ENCODE measurements at places on chromosomes 3 and 15. TPM values are rescaled to one million over a fixed set of nuclear protein-coding genes. Genes with fewer than 3 reads are reported as not detected.
A peak's percentile ranks its signal among the peaks of the same experiment; 100 is the strongest.

Gene MYZAP
- 0.06 TPM for polyA plus RNA-seq

Gene SYNM
- 0.04 TPM for polyA plus RNA-seq

Gene SPTBN5
- 0.29 TPM for polyA plus RNA-seq

Gene RPL15
- 2,781 TPM for polyA plus RNA-seq

Gene ACKR4
- polyA plus RNA-seq = 0.09 TPM

GRCh38 chr3:89043406-89043932, 64.0 kb upstream of the EPHA3 start:
- no peak for DNase-seq
- H3K4me3 ChIP-seq = no peak overlapping the region
- H3K36me3 ChIP-seq = no peaks in the 10 kb centered on the region

DNA sequence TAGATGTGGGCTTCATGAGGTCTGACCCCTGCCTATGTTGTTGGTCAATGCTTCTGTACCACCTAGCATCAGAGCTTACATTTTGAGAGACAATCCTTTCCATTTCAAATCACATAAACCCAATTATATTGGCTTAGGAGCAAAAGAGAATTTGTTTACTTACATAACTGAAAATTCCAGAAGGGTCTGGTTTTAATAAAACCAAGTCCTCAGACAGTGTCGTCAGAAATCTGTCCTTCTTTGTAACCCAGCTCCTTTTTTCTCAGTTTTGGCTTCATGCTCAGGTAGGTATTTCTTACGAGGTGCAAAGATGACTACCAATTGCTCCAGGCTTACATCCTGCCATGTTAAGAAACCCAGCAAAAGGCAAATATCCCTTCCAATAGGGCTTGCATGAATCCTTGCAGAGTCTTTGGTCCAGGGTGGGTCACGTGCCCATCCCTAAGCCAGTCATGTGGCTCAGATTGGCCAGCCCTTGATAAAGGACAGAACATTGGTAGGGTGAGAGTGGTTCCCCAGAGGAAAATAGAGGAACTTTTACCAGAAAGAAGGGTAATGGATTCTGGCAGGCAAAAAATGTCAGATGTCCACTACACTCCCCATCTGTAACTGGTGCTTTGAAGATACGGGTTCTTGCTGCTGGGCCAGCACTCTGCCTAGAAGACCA, 50.2 kb upstream of the VILL start:
- no peaks in the 10 kb centered on the region for H3K36me3 ChIP-seq
- H3K27ac ChIP-seq = no peak overlapping the region
- no peak for DNase-seq

- no peak overlapping the region for H3K27ac ChIP-seq
- H3K4me3 ChIP-seq = no peak overlapping the region
- no peaks in the 10 kb centered on the region for H3K4me1 ChIP-seq
Measured at GRCh38 chr15:32657198-32657883, 15.8 kb downstream of the SCG5 start.

DNA sequence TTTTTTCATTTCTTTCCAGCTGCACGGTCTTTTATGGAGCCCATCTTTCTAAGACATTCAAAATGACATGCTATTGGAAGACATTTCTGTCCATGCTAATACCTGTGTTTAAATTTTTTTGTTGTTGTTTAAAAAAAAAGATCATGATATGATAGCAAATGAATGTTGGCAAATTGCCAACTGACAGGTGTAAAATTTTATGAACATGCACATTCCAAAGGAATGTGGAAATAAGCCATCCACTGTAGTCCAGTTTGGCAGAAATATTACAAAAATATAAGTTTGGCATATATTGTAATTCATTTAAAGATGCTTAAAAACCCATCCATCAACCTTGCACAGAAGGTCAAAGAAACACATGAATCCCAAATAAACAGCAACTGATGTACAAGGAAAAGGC, 75.6 kb upstream of the WNT5A start:
- H3K4me3 ChIP-seq = no peak overlapping the region
- no peaks in the 10 kb centered on the region for H3K27me3 ChIP-seq
- no peak for DNase-seq
- no peaks in the 10 kb centered on the region for H3K4me1 ChIP-seq
- H3K36me3 ChIP-seq = no peaks in the 10 kb centered on the region

DNA sequence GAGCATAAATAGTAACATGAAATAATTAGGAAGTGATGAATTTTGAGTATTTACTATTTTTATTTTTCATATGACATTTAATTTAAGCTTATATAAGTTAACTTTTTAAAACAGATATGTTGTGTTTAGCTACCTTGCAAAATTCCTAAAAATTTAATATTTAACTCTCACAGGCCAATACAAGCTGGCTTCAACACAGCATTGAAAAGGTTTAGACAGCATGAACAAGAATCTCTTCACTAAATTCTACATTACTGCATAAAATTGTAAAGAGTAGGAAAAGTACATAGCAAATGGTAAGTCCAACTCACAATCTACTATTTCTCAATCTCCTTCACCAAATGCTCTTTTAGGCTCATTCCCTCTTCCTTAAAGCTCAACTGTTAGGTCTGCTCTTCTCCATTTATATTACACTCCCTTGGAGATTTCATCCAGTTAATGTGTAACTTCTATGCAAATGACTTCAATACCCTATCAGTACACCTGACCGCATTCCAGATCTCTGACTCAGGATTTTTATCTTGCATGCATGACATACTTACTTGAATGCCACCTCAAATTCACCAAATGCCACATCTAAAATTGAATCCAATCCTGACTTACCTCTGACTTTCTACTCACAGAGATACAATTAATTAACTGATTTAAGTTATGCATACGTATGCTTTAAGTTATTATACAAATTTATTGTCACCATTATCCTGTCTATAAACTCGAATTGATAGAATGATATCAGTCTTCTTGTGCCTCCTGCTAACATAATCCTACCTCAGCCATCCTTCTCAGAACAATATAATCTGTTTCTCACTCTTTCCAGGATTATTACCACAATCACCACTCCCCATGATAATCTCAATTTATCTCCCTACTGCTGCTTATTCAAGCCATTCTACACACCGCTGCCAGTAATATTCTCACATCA, 127.0 kb downstream of the STAG1 start:
- peaks cover 49% of the 10 kb centered on the region for H3K4me1 ChIP-seq
- no peak overlapping the region for H3K27ac ChIP-seq
- no peaks in the 10 kb centered on the region for H3K27me3 ChIP-seq
- no peak for DNase-seq
- H3K36me3 ChIP-seq = peaks cover 16% of the 10 kb centered on the region

DNA sequence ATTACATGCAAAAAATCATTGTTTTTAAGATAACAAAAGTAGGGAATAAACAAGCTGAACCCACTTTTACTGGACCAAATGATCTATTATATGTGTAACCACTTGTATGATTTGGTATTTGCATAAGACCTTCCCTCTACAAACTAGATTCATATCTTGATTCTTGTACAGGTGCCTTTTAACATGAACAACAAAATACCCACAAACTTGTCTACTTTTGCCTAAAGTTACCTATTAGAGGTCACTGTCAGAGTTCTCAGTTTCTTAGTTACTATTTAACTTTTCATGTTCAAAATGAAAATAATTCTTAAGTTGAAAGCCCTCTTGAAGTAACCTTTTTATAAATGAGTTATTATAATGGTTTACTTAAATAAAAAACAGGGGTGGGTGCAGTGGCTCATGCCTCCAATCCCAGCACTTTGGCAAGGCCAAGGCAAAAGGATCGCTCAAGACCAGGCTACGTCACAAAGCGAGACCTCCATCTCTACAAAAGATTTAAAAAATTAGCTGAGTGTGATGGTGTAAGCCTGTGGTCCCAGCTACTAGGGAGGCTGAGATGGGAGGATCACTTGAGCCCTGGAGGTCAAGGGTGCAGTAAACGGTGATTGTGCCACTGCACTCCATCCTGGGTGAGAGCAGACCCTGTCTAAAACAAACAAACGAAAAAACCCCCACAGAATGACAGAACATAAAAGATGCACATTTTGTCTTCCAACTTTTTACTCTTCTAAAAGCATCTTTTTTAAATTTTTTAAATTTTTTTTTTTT, 16.0 kb downstream of the ACTR8 start:
- H3K4me1 ChIP-seq = no peaks in the 10 kb centered on the region
- H3K27ac ChIP-seq = no peak overlapping the region
- H3K36me3 ChIP-seq = peaks cover 59% of the 10 kb centered on the region
- H3K27me3 ChIP-seq = no peaks in the 10 kb centered on the region

GRCh38 chr15:99712415-99712814, 20.8 kb downstream of the LYSMD4 start:
- H3K4me1 ChIP-seq = no peaks in the 10 kb centered on the region
- H3K36me3 ChIP-seq = peaks cover 78% of the 10 kb centered on the region
- no peaks in the 10 kb centered on the region for H3K27me3 ChIP-seq

DNA sequence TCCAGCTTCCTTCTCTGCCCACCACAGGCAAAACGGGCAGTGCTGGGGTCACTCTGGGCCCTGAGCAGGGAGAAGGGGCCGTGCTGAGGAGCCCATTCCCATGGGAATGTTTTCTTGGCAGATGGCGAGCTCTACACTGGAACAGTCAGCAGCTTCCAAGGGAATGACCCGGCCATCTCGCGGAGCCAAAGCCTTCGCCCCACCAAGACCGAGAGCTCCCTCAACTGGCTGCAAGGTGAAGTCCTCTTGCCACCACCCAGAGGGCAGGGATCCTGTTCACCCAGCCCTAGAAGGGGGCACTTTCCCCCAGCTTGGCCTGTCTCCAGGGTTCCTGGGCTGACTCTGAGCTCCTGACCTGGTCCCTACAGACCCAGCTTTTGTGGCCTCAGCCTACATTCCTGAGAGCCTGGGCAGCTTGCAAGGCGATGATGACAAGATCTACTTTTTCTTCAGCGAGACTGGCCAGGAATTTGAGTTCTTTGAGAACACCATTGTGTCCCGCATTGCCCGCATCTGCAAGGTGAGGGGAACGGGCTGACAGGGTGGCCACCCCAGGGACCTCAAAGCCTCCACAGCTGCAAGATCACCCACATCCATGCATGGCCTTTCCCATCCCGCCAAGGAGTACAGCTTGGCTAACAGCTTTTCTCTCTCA, 12.4 kb downstream of the CIB1 start:
- peaks cover 80% of the 10 kb centered on the region for H3K36me3 ChIP-seq
- no peak overlapping the region for H3K4me3 ChIP-seq
- H3K27me3 ChIP-seq = no peaks in the 10 kb centered on the region
- peak; percentile 48 for DNase-seq
- H3K27ac ChIP-seq = no peak overlapping the region

- no peaks in the 10 kb centered on the region for H3K27me3 ChIP-seq
- peaks cover 28% of the 10 kb centered on the region for H3K4me1 ChIP-seq
- H3K4me3 ChIP-seq = no peak overlapping the region
- no peak for DNase-seq
Measured at GRCh38 chr3:126546013-126546412, 12.7 kb downstream of the C3orf22 start.

DNA sequence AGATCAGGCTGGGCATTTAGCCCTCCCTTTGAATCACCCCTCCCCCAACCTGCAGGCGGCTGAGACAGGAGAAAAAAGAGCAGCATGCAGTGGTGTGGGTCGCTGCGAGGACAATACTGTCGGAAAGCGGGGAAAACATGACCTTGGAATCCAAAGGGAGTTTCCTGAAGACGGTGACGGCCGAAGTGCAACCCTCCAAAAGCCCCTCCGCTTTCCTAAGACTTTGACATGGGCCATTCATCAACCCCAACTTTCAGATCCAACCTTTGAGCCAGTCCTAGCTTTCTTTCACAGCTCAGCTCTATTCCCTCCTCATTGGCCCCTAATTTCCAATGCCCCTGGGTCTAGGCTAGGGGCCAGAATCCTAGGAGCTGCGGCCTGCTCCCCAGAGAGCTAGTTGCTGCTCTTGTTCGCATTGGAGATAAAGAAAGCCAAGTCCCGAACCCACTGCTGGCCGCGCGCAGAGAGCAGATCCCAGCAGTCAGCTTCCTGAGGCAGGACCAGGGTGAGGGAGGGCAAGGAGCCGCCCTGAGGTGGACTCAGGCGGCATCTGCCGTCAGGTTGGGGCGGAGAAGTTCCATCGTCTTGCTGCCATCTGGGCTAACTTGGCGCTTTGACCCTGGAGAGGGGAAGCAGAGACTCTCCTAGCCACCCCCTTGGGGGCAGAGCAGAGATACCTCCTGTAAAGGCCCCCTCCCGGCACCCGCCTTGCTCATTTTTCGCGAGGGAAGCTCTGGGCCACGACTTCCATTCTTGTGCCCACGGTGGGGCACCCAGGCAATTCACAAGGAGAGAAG, 914 bp downstream of the ZIC4 start:
- peaks cover 98% of the 10 kb centered on the region for H3K27me3 ChIP-seq
- H3K4me3 ChIP-seq = no peak overlapping the region
- H3K27ac ChIP-seq = no peak overlapping the region
- H3K4me1 ChIP-seq = no peaks in the 10 kb centered on the region
- no peak for DNase-seq
- H3K36me3 ChIP-seq = no peaks in the 10 kb centered on the region

- H3K27me3 ChIP-seq = no peaks in the 10 kb centered on the region
- H3K4me3 ChIP-seq = no peak overlapping the region
- DNase-seq = peak; percentile 30
Measured at GRCh38 chr3:171770689-171771620, 39.3 kb downstream of the PLD1 start.
